ENCODE measurements at places on chromosomes 2 and 18. TPM values are rescaled to one million over a fixed set of nuclear protein-coding genes. Genes with fewer than 3 reads are reported as not detected.

The SULT1C4 gene
- 6.6 TPM for total RNA-seq

The SAG gene
- not detected for total RNA-seq

The TBR1 gene
- total RNA-seq: 53.7 TPM

The RNPEPL1 gene
- total RNA-seq: 4.4 TPM

The C2orf15 gene
- total RNA-seq: 3.7 TPM

The WDFY1 gene
- 67.8 TPM for total RNA-seq

The MYO7B gene
- not detected for total RNA-seq

The FBXO15 gene
- total RNA-seq: 3.1 TPM

The ORMDL1 gene
- 64.4 TPM for total RNA-seq

The CHRND gene
- not detected for total RNA-seq

The PROKR1 gene
- 2.0 TPM for total RNA-seq

The ICOS gene
- not detected for total RNA-seq

The PAIP2B gene
- total RNA-seq: 19.0 TPM

The CHN1 gene
- total RNA-seq: 44.3 TPM

The STAT4 gene
- total RNA-seq: 1.2 TPM

The LGALSL gene
- 53.7 TPM for total RNA-seq

The SIX3 gene
- total RNA-seq: not detected

The LDLRAD4 gene
- 129 TPM for total RNA-seq

The C2orf92 gene
- total RNA-seq: 3.6 TPM

The NEUROD1 gene
- total RNA-seq: 3.3 TPM

The DSG1 gene
- 0.16 TPM for total RNA-seq

The TNFAIP6 gene
- total RNA-seq: 0.31 TPM

The LAMA1 gene
- 15.1 TPM for total RNA-seq

The TSHZ1 gene
- total RNA-seq: 4.1 TPM

The SPC25 gene
- total RNA-seq: 3.4 TPM

All from occipital lobe (tissue), 3 donors.